ENCODE measurements at places on chromosomes 6 and 20.

DNA sequence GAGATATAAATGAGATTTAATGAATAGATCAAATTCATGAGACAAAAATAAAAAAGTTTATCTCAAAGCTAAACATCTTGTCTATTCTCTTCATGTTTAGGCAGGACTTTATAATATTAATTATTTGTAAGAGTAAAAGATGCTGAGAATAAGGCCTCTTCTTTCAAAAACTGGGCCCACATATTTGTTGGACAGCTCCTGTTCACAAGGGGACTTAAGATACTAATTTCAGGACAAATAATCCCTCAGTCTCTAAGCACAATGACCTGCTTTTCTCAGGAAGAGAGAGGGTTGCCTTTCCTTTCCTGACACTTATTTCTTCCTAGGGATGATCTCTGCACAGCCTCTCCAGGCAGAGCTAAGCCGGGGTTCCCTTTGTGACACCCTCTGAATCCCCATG, 43.3 kb downstream of the NOX3 start:
- no peak for DNase-seq

DNA sequence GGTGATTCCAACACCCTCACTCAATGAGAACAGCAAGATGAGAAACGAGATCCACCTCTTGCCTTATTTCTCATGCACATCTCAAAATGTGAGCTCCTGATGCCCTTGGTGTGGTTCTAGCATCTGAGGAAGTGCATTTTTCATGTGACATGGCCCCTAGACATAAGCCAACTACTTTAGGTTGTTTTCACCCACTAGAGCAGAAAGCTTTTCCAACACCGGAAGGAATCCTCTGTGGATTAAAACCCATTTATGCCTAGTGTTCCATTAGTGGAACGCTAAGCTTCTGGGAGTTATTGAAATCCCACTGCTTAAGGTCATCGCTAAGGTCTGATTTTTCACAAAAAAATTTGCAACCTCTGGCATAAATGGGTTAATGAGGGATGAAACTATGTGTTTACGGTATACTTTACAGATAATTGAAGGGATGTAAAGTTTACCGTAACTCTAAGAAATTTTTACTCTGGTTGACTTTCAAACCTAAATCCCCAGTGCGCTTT, 24.0 kb downstream of the CYP24A1 start:
- DNase-seq: no peak

DNA sequence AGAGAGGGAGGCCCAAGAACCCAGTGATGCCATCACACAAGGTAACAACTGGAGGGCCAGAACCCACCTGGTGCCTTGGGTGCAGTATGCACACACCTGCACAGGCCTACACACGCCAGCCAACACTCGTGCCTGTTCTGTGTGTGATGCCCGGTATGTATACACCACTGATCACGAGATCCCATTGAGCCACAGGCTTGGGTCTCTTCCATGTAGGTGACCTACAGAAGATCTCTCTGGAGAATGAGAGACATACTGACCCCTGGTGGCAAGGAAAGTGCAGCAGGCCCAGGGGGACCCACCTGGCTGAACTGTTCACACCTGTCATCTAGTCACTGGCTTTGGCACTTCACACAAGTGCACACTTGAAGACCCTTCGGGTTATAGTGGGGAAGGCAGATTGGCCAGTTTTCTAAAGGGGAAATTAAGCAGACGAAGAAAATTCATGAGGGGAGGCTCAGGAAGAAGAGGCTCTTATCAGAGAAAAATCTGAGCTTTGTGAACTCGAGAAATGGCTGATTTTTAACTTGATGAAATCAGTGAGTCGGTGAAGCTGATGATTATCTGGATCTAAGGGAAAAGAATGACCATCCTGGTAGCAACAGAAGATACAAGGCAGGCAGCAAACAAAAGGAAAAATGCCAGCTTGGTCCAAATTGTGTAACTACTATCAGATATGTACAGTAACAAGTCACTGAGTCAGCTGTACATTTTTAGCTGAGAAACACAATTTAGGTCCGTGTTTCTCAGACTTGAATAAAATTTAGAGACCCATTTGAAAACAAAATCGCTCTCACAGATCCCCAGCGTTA, 69.1 kb upstream of the PBOV1 start:
- DNase-seq: peak; percentile 39

DNA sequence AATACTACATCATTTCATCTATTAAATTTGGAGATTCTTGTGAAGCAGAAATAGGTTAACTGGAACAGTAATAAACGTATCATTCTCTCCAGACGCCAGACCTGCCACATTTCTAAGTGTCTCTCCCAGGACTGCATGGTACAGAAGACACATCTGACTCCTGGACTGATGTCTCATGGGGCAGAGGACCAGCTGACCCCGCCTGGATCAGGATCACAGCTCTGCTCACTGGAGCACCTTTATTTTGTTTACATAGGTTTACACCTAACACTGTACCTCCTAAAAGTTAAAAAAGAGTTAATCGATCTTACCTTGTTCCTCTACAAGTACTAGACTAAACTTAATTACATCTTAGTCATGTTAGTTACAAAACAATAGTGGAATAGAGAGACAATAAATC, 11.2 kb downstream of the OVOL2 start:
- no peak for DNase-seq

- no peak for DNase-seq
Observed at GRCh38 chr6:13522656-13523055, 35.3 kb upstream of the GFOD1 start.

DNA sequence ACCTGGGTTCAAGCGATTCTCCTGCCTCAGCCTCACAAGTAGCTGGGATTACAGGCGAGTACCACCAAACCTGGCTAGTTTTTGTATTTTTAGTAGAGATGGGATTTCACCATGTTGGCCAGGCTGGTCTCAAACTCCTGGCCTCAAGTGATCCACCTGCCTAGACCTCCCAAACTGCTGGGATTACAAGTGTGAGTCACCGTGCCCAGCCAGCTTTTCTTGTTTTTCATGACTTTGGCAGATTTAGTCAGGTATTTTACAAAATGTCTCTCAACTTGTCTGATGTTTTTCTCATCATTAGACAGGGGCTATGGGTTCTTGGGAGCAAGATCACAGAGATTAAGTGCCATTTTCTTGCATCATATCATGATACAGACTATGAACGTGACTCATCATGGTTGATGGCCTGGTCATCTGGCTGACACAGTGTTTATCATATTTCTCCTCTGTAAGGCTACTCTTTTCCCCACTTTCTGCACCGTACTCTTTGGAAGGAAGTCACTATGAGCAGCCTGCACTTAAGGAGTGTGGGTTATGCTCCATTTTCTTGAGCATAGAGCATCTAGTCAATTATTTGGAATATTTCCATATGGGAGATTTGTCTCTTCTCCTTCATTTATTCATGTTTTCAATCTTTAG, 67.8 kb downstream of the RNF182 start:
- DNase-seq: no peak

- DNase-seq: no peak
Observed at GRCh38 chr6:54730767-54731630, 115.6 kb upstream of the FAM83B start.

DNA sequence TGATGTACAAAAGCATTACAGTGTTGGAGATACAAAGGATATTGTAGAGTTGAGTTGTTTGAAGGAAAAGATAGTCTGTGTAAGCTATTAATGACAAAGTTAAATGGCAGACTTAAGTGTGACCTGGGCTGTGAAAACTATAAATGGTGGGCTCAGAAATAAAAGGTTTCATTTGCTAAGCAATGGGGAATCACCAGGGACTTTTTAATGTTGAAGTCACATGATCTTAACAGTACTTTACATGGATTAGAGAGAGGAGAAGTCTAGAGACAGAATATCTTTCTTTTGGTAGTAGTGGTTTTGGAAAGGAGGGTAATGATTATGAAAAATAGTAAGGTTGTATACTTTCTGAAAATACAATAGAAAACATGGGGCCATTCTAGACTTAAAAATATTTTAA, 67.1 kb downstream of the SCAF8 start:
- DNase-seq: no peak

GRCh38 chr6:32833664-32834063, 4.9 kb downstream of the TAP2 start:
- no peak for DNase-seq

DNA sequence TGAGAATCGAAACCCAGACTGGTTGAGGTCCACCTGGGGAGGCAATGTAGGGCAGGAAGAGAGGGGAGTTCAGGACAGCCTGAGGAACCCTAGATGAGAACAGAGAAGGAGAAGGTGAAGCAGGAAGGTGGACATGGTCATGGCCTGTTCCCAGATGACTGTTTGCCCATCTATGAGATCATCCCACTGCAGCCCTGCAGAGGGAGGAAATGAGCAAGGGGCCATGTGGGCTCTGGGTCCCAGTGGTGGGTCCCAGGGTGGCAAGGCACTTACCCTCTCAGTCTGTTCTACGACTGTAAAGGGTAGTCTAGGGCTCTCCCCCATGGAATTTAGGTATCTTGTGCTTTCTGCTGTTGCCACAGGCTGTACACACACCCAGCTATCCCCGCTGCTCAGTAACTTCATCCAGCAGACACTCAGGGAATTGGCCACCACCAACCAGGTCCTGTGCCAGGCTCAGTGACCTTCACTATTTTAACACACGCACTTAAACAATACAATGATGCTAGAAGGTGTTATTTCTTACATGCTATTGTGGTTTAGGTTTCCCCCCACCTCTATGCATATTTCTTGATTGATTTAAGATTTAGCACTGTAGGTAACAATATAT, 89.8 kb downstream of the TOX2 start:
- DNase-seq: no peak

DNA sequence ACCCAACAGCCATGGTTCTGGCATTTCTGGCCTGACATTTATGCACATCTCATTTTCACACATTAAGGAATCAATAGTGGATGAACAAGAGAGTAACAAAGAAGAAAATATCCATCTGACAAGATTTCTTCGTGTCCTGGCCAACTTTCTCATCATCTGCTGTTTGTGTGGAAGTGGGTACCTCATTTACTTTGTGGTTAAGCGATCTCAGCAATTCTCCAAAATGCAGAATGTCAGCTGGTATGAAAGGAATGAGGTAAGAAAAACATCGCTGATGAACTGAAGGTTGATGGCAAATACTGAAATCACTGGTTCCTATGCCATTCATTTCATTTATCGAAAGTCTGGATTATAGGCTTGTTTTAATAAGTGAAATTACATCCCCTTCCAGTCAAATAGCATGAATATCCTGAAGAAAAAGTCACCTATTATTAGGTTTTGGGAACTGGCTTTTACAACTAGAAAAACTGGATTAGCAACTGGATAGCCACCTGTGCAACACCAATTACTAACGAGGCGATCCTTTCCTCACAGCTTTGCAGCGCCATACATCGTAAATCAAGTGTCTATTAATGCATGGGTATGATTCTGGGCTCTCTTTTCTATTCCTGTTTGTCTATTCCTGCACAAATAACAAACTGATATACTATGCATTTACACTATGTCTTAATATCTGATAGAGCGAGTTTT, 50.2 kb upstream of the NOP56 start:
- no peak for DNase-seq

- no peak for DNase-seq
Observed at GRCh38 chr6:28135393-28135792, 6.3 kb upstream of the ZKSCAN8 start.

- no peak for DNase-seq
Observed at GRCh38 chr6:131745476-131745875, 34.7 kb upstream of the CTAGE9 start.

DNA sequence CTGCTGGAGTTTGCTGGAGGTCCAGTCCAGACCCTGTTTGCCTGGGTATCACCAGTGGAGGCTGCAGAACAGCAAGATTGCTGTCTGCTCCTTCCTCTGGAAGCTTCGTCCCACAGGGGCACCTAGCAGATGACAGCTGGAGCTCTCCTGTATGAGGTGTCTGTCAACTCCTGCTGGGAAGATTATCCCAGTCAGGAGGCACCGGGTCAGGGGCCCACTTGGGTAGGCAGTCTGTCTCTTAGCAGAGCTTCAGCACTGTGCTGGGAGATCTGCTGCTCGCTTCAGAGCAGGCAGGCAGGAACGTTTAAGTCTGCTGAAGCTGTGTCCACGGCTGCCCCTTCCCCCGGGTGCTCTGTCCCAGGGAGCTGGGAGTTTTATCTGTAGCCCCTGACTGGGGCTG, 96.8 kb upstream of the SLC35F1 start:
- no peak for DNase-seq

DNA sequence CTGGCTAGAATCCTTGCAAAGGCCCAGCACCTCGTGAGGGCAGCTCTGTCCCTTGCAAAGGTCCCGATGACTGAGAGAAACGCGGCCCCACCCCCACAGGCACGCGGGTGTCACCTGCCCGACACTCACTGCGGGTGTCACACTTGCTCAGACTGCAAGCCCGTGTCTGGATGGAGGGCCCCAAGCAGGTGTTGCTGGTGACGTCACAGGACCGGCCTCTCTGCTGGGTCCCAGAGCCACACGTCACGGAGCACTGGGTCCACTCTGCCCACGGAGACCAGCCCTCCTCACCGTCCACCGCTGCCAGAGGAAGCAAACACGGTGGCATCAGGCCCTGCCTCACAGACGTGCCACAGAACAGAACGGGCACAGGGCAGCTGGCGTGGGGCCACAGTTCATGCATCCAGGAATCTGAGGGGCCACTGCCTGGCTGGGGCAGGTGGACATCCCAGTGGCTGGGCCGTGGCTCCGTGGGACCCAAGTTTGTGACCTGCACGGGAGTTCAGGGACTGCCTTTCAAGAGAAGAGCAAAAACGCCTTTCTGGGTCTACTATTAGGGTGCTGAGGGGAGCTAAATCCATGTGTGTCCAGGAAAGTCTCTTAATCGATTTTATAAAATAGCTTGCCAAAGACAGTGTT, 16.0 kb downstream of the THBS2 start:
- DNase-seq: no peak

DNA sequence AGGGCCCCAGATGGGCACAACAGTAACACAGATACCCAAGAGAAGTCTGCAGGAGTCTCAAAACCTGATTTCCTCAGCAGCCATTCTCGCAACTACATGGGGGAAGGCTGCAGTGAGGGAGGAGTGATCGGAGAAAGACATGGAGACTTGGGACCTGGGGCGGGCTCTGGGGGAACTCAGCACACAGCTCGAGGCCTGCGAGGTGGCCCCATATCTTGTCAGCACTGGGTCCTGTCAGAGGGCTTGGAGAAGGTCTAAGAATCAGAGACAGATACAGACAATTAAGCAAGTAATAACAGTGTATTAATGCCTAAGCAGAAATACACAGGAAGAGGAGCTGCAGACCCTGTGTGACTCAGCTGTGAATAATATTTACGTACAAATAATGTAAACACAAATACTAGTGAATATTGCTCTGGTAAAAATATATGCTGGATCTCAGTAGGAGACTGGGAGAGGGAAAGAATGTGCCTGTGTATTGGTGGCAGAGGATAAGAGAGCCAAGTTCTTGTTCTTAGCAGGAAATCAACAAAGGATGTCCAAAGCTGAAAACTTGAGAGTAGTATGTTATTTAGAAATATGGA, 336.2 kb downstream of the ZFAND3 start:
- DNase-seq: no peak

DNA sequence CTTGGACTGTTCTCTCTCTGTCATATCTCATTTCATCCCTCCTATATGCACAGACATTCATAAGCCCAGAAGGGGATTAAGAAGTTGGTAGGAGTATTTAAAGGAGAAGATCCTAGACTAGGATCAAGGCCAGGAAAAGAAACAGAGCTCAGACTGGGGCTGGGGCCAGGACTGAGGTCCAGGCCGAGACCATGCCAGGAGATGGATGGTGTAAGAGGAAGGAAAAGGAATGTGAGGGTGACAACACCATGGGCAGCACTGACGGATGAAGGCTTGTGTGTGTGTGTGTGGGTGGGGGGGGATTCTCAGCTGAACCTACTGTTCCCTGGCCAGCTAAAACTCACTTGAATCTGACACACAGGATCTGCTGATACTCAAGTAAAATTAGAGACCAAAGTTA, 182.1 kb downstream of the KIF6 start:
- no peak for DNase-seq

GRCh38 chr20:62472138-62472940, 3.5 kb downstream of the GATA5 start:
- no peak for DNase-seq

All from adrenal gland (tissue), 19 donors.